Stimulated activated CD4-positive, alpha-beta T cell treated with anti-CD3 and anti-CD28 coated beads, TNF-alpha, amount 100 ng/mL, for 48 hours (primary cell): ENCODE measurements at places on chromosomes 5 and 9.

- DNase-seq = no peak
These were observed 48.6 kb upstream of the GDNF start for GRCh38 chr5:37888476-37888875.

GRCh38 chr9:13446938-13447842 lies 167.7 kb upstream of the MPDZ start:
- DNase-seq = no peak

GRCh38 chr5:133410335-133410828 lies 202.0 kb downstream of the FSTL4 start:
- no peak for DNase-seq

- DNase-seq = no peak
These were observed 181.9 kb downstream of the RGS3 start for GRCh38 chr9:113645227-113645977.

GRCh38 chr9:127535834-127536233 lies 76.2 kb upstream of the STXBP1 start:
- DNase-seq = no peak

- peak; percentile 10 for DNase-seq
These were observed 127.4 kb downstream of the BARX1 start for GRCh38 chr9:93827545-93828330.

DNA sequence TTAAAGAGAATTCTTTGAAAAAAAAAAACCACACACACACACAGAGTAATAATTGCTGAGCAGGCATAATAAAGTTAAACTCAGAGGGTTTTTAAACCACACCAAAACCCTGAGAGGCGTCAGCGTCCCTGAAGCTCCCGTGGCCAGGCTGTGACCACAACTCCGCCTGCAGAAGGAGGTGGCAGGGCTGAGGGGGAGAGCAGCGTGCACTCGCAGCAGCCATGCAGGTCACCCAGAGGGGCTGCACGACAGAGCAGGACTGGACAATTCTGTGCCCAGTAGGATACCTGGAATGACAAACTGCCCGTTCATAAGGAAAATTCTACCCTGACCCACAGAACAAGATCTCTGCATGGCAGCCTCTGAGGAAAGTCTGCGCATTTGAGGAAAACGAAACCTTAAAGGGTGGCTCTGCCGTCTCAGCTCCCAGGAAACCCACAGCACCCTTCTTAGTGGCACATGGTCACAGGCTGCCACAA lies 44.0 kb downstream of the ROR2 start:
- DNase-seq = no peak

- no peak for DNase-seq
These were observed 854.1 kb downstream of the MAT2B start for GRCh38 chr5:164359260-164360255.

GRCh38 chr9:10014889-10015288 lies 597.9 kb downstream of the PTPRD start:
- DNase-seq = no peak

DNA sequence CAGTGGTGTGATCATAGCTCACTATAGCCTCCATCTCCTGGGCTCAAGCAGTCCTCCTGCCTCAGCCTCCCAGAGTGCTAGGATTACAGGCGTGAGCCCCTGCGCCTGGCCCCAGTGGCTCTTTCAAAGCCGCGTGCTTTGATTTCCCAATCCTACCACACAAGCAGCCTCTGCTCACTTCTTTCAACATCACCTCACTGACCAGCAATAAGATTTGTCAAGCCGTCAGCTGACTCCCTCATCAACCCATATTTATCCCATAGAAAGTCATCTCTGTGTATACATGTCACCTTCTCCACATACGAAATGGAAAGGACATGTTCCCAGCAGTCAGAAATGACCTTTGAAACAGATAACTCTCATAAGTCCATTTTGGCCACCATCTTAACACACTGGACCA lies 26.0 kb downstream of the SLC31A2 start:
- no peak for DNase-seq
